Activated T-helper 17 cell treated with anti-CD3 and anti-CD28 coated beads, Interleukin-2, amount 50 U/mL, for 72 hours (primary cell): ENCODE measurements at places on chromosomes 5 and 9.

DNA sequence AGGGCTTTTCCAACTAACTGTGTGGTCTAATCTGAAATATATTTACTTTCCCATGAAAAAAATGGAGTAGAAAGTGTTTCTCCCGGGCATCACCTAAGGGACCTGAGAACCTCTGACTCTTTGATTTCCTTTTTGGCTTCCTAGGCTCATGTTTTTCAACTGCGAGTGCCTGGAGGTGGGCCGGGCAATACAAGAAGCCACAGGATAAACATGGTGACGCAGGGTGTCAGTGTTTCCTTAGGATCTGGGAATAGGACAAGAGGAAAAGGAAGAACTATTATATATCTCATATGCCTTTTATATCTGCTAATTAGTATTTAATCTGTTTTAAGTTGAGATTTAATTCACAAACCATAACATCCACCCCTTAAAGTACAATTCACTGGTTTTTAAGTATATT, 11.4 kb upstream of the LECT2 start:
- no peak for ATAC-seq

- ATAC-seq, result no peak
Observed at GRCh38 chr5:103472265-103472664, 90.3 kb downstream of the NUDT12 start.

DNA sequence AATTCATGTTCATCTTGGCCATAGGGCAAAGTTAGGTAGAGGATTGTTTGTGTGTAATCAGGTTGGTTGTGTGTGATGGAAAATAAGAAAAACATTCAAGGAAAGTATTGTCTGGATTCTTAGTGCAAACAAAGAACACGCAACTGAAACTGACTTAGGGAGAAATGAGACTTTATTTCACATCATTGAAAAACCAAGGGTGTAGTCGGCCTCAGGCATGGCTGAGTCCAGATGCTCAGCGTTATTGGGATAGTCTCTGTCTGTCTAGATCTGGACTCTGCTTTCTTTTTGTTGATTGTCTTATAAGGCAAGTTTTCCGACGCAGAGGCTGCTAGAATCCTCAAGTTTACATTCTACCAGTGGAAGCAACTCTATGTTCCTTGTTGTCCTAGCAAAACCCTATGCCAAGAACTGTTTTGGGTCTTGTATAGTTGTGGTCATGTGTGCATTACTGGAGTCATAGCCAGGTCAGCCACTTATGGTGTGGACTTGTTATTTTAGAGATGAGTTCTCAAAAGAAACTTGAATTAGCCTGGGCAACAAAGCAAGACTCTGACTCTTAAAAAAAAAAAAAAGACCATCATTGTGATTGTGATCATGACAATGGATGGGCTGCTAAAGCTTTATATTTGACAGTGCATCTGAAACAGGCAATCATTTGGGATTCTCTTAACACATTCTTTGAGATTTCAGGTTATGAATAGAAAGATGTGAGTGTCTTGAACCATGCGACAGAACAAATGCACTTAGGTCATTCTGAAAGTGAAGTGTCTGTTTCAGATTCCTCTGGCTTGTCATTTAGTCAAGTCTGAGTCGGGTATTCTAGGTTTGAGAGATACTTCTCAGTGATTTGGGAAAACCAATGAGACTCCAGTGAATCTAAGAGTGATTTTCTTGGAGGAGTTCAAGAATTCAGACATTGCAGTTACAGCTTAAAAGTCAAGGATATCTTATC, 82.6 kb downstream of the DOCK2 start:
- peak; percentile 85 for ATAC-seq

- no peak for ATAC-seq
Observed at GRCh38 chr9:4638968-4639367, 23.1 kb upstream of the PLPP6 start.

- no peak for ATAC-seq
Observed at GRCh38 chr5:2017540-2018389, 135.0 kb upstream of the IRX4 start.

- no peak for ATAC-seq
Observed at GRCh38 chr9:127846443-127847177, 7.8 kb downstream of the ENG start.

- ATAC-seq, result no peak
Observed at GRCh38 chr9:89753472-89754055, 148.8 kb downstream of the GADD45G start.

- no peak for ATAC-seq
Observed at GRCh38 chr5:144085381-144085780, 85.1 kb downstream of the YIPF5 start.

DNA sequence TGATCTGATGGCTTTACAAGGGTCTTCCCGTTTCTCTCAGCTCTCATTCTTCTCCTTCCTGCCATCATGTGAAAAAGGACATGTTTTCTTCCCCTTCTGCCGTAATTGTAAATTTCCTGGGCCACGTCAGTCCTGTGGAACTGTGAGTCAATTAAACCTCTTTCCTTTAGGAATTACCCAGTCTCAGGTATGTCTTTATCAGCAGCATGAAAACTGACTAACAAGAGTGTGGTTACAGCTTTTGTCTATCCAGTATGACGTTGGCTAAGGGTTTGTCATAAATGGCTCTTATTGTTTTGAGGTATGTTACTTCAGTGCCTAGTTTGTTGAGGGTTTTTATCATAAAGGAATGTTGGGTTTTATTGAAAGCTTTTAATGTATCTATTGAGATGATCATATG, 501.6 kb downstream of the CAAP1 start:
- no peak for ATAC-seq

DNA sequence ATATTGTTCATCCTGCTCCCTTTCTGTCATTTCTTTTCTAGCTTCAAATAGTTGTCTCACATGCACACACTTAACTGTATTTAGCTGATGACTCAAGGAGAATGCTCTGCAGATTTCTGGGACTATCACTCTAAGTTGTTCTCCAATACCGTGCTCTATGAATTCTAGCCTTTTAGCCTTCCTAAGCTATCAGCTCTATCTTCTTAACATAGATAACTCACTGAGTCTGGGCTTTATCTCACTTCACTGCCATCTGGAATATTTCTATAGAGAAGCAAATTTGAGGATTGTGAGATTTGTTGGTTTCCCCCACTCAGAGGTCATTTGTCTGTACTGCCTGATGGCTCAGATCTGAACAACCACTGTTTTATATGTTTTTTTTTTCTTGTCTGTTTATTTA, 369.7 kb downstream of the TUSC1 start:
- no peak for ATAC-seq

DNA sequence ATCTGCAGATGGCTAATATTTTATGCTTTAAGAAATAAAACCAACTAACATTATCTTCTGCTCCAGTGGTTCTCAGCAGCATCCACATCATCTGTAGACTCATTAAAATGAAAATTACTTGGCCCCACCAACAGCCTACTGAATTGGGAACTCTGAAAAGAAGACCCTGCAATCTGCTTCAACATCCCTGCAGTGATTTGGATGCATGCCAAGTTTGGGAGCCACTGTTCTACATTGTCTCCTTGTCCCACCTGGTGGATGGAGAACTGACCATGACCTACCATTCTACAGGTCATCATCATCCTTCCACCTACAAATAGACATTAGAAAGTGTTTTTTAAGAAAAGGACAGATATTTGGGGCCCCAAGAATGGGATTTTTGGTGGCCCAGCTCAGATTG, 71.1 kb downstream of the ACER2 start:
- no peak for ATAC-seq

- ATAC-seq, result no peak
Observed at GRCh38 chr5:168261227-168261571, 30.2 kb upstream of the WWC1 start.

- ATAC-seq, result no peak
Observed at GRCh38 chr5:37936091-37936490, 96.2 kb upstream of the GDNF start.

DNA sequence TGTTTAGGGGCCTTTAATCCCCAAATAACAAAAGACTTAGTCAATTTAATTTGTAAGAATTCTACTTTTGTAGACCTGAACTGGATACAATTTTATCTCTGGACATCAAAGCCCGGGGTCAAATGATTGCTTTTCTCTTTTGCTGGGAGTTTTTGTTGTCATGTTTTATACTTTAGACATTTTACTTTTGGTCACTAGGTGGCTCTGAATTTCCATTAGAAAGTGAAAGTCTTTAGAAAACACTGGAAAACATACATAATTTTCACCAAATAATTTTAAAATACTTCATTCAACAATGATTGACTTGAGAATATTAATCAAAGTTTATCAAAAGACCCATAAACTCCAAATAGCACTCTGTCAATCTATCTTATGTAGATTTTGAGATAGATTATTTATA, 2.8 kb upstream of the PCA3 start:
- ATAC-seq, result no peak
